ENCODE measurements at places on chromosomes 3 and 15. TPM values are rescaled to one million over a fixed set of nuclear protein-coding genes. Genes with fewer than 3 reads are reported as not detected.

DNA sequence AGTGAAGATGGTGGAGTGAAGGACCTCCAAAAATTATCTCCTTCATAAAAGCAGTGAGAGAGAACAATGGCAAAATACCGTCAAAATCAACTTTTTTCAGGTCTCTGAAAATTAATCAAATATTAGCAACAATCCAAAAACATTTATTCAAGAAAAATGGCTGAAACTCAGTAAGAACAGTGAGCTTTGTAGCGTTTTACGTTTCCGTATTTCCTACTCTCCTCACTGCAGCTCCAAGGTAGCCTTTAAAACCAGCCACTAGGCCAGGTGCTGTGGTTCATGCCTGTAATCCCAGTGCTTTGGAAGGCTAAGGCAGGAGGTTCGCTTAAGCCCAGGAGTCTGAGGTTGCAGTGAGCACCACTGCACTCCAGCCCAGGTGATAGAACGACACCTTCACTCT lies 38.5 kb downstream of the ATP10A start:
- DNase-seq = no peak

GRCh38 chr3:104102386-104102785 lies 1264.3 kb upstream of the ALCAM start:
- DNase-seq = peak; percentile 64

DNA sequence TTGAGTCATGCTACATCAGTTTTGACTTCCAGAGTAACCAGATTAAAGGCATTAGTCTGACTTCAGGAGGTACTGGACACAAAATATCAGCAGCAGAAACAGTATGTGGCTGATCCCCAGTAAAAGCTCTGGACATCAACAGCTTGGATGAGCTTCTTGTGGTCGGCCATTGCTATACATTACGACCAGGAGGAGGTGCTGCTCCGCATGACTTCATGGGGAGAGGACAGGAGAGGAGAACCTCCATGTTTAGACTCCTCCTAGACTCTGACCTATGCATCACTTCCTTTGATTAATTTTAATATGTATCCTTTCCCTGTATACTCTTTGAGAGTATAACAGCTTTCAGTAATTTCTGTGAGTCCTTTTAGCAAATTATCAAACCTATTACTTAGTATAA lies 285.6 kb upstream of the ARHGEF26 start:
- DNase-seq = no peak

DNA sequence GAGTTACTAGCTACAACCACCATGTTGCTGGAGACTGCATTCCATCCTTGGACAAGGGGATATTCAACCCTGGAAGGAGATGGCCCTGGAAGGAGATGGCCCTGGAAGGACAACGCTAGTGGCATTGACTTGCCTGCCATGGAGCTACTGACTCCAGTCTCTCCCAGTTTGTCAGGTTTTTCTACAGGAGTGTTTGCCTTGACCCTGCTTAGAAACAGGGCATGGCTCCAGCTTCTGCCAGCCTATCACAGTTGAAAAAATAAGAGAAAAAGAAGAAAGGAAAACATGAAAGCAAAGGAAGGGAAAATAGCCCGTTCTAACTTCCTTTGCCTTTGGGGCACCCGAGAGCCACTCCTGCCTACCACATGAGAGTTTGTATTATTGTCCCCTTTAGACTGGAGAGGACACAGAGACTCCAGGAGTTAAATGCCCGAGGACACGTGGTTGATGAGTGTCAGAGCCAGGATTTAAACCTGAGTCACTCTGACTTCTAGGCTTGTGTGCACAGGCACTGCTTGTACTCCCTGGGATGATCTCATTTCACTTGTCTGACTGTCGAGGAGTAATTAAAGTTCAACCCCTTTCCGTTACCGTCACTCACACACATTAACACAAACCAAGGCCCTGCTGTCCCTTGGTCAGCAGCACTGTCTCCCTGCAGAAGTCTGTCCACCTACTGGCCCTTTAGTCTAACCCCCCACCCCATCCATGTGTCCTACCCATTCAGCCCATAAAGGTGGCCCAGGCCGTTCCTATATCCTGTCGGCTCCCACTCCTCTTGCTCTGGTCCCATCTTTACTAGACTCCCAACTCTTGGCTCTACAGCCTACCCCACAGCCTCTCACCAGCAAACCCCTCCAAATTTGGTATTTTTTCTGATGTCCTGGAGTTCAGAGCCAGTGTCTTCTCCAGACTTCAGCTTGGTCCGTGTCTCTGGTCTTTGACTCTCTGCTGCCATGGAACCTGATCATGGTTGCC lies 46.1 kb downstream of the C2CD4A start:
- peak; percentile 88 for DNase-seq

DNA sequence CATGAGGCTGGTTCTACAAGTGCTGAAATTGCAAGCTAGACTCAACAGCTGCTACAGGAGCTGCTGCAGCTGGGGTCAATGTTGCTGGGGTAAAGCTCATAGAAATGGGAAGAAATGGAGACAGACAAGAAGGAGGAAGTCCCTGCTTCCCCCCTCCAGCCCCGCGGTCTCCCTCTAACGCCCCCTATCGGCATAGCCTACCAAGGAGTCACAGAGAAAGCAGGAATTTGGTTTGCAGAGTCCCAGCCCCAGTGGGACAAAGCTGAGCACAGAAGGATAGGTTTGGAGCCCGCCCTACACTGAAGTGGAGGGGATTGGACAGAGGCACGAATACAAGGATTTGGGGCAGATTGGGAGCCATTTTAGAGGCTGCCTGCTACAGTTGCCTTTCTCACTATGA lies 176.9 kb upstream of the ANKRD28 start:
- DNase-seq = no peak

DNA sequence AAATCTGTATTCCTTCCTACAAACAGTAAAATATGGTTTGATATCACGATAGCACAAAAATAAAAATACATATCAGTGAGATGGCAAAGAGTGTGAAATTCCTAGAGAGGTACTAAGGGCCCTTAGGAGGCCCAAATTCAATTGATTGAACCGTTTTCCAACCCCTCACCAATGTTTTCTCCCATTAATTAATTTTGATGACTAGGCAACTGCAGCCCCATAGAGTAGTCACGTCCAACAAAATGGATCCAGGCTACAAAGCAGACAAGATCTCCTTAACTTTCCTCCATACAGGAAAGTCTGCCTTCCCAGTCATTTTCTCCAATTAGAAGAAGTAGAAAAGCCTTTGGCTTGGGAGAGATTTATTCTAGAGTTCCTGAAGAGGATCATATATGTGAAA lies 193.9 kb downstream of the PLOD2 start:
- no peak for DNase-seq

- DNase-seq = no peak
These were observed 420.5 kb upstream of the NAALADL2 start for GRCh38 chr3:174438501-174439145.

DNA sequence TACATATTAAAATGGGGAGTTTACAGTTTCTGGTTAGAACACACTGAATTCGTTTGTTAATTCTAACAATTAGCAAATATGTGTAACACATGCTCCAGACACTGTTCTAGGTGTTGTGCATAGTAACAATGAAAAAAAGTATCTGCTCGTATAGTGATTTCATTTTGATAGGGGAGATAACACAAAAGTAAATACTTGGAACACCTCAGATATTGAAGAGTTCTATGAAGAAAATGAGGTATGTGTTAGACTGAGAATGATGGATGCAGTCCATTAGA lies 6.8 kb upstream of the TMF1 start:
- DNase-seq = no peak

DNA sequence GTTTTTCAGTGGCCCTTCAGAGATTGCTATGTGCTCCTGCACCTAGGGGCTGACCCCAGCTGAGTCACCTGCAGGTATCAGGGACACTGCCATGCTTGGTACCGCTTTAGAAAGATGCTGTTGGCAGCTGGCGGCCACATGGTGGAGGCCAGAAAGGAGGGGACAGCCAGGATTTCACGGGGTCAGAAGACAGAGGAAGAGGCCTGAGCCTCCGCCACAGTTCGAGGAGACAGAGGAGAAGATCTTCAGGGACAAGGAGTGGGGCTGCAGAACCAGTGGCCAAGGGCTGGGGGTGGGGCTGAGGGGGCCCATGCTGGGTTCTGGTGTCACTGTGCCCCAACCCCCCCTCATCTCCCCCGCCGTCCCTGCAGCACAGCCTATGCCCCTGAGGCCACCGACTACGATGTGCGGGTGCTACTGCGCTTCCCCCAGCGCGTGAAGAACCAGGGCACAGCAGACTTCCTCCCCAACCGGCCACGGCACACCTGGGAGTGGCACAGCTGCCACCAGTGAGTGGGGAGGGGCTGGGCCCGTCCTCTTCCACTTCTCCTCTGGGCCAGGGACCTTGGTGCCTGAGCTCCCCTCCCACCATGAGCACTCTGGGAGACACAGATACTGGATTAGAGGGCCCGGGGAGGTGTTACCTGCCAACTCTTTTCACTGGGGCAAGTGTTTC lies 19.9 kb downstream of the LOXL1 start:
- no peak for DNase-seq

DNA sequence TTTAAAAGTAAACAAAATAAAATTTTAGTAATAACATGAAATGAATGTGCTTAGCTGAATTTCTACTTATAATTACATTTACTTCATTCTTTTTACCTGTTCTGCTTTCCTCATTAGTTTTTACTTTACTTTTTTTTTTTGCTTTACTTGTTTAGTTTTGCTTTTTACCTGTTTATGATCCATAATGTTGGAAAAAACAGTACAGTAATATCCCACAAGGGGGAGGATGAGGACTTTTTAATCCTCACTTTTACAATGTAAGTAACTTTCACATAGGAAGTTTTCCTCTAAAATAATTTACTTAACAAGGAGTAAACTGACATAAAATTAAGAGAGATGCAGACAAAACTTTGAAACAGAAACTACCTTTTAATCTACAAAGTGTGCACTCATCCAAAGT lies 268.7 kb downstream of the TBC1D5 start:
- DNase-seq = no peak

DNA sequence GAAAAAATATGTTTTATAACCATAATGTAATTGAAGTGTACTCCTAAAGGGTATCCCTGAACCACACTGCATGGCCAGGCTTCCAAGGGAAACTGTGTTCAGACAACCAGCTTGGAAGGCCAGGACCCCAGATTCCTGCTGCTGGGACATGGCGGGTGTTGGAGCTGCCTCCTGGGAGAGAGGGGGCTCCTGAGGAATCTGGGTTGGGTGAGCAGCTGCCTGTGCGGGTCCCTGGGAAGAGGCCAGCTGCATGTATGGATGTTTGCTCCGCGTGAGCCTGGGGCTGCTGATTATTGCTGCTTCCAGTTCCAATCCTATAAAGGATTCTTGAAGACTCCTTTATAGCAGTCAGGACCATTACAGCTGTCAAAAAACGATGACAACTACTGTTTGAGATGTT lies 348.6 kb upstream of the ICE2 start:
- DNase-seq = no peak

- DNase-seq = no peak
These were observed 27.6 kb upstream of the GAP43 start for GRCh38 chr3:115595611-115596275.

GRCh38 chr15:74891469-74891868 lies 1.6 kb downstream of the MPI start:
- DNase-seq = no peak

GRCh38 chr3:52829906-52830463 lies 487 bp downstream of the ITIH4 start:
- DNase-seq = no peak

GRCh38 chr15:65006876-65007275 lies 17.2 kb upstream of the SPG21 start:
- no peak for DNase-seq

DNA sequence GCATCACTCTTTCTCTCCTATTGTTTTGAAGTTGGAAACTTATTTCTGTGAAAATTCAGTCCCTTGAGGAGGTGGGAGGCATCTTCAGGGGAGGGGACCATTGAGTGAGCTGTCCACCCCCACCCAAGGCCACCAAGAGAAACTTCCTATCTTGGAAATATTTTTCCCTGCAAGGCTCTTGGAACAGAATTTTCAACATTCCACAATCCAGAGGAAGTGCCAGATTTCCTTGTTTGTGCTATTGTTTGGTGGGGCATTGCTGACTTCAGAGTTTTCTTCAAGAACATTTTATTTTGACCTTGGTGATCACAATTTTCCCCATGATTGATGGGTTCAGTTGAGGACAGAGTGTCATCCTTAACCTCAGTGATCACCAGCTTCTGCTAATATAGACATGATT lies 12.0 kb downstream of the DNASE1L3 start:
- DNase-seq = no peak

- DNase-seq = no peak
These were observed 135.0 kb downstream of the TJP1 start for GRCh38 chr15:29687204-29687815.

DNA sequence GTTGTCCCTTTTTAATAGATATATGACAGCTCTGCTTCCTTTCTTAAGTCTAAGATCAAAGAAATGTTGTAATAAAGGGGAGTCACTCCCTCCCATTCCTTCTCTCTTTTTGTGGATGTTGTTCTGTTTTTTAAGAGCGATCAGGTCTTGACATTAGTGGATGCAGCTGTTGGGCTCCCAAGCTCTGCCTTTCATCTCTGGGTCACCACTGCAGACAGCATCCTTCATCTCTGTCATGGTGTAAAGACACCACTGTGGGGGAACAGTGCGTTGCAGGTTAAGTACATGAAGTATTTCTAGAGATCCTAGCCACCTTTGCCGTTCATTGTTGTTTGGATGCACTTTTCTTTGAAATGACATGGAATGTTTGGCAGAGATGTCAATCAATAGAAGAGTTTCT lies 17.7 kb downstream of the FNDC3B start:
- DNase-seq = no peak

DNA sequence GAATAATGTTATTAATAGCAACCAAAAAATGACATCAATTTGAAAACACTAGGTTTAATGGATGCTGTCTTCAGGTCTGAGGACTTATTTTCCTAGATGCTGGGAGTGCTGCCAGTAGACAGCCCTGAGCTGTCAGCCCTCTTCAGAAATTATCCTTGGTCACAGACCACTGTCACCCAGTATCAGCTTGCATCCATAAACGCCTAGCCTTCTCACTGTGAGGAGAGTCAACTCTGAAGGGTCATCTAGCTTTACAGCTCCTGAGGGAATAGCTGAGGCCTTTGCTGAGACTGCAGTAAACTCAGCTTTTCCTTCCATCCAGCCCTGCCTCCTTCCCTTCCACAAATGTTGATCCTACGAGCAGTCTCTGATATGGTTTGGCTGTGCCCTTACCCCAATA lies 19.4 kb upstream of the MNS1 start:
- DNase-seq = no peak

- no peak for DNase-seq
These were observed 61.7 kb upstream of the ITGA11 start for GRCh38 chr15:68493629-68494028.

DNA sequence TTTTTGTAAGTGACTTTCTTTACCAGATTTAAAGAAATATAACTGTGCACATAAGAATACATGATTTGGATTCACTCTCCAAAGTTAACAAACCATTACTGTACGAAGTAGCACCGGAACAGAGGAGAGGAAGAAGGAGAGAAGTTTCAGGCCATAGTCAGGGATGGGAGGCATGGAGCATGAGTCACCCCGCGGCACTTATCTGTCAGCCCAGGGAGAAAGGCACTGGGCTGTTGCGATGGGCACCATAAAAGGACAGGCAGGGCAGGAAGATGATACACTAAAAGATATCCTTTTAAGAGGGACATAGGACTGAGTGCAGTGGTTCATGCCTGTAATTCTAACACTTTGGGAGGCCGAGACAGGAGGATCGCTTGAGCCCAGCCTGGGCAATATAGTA lies 37.0 kb downstream of the TTC23 start:
- peak; percentile 81 for DNase-seq

The TRIM42 gene
- not detected for total RNA-seq

The KCNH8 gene
- total RNA-seq = not detected

The CTXND1 gene
- not detected for total RNA-seq

The GAP43 gene
- total RNA-seq = 2.3 TPM

The B3GALNT1 gene
- total RNA-seq = 21.9 TPM

The AP3B2 gene
- 0.29 TPM for total RNA-seq

The PROK2 gene
- not detected for total RNA-seq

The ADCY5 gene
- 0.90 TPM for total RNA-seq

The TERB2 gene
- total RNA-seq = not detected

The HYKK gene
- 9.9 TPM for total RNA-seq

The LTK gene
- 4.3 TPM for total RNA-seq

The MEX3B gene
- total RNA-seq = 4.0 TPM
